ENCODE measurements at places on chromosomes 2 and 18.

DNA sequence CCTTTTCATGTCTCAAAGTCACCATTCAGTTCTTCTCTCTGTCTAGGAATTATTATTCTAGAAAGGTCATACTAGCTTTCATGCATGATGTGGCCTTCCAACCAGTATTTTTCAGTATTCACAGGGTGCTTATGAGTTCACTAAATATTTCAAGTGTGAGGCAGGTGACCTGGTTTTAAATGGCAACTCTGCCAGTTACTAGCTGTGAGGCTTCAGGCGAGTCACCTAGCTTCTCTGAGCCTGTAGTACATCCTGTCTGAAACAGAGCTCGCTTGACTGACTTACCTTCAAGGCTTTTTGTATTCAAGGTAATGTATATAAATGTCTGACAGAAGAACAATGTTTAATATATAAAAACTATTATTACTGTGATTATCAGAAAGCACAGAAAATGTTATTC lies 19.4 kb upstream of the ACVR1 start:
- DNase-seq = no peak

DNA sequence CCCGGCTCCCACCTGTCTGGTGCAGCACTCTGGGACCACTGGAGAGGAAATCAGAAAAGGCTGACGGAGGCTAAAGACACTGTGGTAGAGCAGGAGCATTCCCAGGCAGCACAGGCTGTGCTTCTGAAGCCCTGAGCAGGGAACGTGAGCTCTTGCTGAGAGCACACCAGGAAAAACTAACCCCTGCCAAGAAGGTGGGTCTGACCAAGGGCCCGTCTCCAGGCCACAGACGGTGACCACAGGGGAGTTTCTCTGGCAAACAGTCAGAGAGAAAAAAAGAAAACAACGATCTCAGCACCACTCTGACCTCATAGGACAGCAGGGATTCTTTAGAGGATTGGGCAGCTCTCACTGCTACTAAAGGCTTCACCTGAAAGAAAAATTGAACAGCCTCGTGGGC lies 201.4 kb downstream of the AFF3 start:
- DNase-seq = no peak

- no peak for DNase-seq
Measured at GRCh38 chr2:111698743-111699554, 185.0 kb downstream of the ANAPC1 start.

- no peak for DNase-seq
Measured at GRCh38 chr2:7348761-7349160, 431.5 kb downstream of the RNF144A start.

DNA sequence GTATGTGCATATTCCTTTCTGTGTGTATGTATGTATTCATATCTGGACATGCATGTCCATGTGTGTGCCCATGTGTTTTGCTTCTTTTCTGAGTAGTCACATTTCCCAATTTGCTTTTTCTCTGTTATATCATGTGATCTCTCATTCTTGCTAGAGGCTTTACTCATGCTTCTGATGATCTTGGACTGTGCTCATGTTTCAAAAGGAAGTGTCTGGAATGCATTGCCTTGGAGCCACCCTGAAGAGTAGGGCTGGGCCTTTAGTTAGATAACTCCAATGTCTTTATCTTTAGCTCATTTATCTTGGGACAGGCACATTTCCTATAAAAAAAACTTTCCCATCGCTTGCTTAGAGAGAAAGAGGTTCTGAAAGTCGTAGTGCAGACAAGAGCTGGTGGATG lies 859.2 kb downstream of the CNTNAP5 start:
- DNase-seq = no peak

- peak; percentile 43 for DNase-seq
Measured at GRCh38 chr2:237744613-237745249, 53.8 kb upstream of the RBM44 start.

- peak; percentile 65 for DNase-seq
Measured at GRCh38 chr18:24271381-24272228, 126.0 kb downstream of the OSBPL1A start.

DNA sequence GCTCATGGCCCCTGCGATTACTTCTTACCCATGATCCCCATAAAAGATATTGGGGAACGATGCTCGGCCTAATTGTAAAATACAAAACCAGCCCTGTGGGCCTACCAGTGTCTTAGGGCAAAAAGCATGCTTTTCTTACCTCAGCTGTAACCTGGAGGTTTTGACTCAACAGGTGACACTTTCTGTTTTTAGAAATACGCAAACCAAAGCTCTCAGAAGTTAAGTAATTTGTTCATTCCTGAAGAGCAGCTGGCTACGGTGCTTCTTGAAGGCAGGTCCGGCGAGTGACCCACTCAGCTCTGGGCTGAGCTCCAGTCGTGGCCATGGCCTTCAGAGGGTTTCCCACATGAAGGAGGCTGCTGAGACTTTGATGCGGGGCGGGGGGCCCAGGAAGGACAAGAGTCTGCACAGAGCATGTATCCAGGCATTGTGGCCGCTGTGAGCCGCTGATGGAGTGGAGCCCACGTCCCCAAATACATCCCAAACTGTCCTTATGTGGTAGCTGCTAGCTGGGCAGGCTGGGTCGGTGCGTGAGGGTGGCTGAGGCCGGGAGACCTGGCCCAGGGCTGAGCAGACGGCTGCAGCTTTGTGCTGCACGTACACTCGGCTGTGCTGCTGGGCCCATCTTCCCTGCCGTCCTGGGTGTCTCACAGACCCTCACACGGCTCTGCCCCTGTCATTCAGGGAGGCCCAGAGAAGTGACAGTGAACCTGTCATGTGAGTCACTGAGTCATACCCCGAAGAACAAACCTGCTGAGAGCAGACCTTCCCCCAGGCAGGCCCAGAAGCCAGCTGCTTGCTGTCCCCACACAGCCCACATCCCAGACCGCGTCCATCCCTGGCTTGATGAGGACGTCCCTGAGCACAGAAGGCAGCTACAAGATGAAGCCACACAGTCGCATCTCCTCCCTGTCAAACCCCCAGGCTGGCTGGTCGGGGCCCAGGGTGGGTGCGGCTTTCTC lies 34.1 kb downstream of the ITGB1BP1 start:
- DNase-seq = no peak

All from NCI-H1105 (cell line).